Neural progenitor cell (in vitro differentiated cells): ENCODE measurements at places on chromosomes 11 and 22. TPM values are rescaled to one million over a fixed set of nuclear protein-coding genes. Genes with fewer than 3 reads are reported as not detected.

- peak; percentile 74 for DNase-seq
These were observed 4.2 kb upstream of the STIP1 start for GRCh38 chr11:64181506-64182411.

C1QTNF5 gene
- 0.90 and 3.4 TPM in 2 replicates for total RNA-seq

GRCh38 chr22:45999379-45999971 lies 22.5 kb upstream of the WNT7B start:
- no peak for DNase-seq

GRCh38 chr11:34540870-34541269 lies 27.3 kb upstream of the ELF5 start:
- no peak for DNase-seq

RIN1 gene
- 0.56 and 2.6 TPM in 2 replicates for total RNA-seq

GRCh38 chr11:70434813-70435278 lies 36.5 kb downstream of the CTTN start:
- DNase-seq: no peak

DNA sequence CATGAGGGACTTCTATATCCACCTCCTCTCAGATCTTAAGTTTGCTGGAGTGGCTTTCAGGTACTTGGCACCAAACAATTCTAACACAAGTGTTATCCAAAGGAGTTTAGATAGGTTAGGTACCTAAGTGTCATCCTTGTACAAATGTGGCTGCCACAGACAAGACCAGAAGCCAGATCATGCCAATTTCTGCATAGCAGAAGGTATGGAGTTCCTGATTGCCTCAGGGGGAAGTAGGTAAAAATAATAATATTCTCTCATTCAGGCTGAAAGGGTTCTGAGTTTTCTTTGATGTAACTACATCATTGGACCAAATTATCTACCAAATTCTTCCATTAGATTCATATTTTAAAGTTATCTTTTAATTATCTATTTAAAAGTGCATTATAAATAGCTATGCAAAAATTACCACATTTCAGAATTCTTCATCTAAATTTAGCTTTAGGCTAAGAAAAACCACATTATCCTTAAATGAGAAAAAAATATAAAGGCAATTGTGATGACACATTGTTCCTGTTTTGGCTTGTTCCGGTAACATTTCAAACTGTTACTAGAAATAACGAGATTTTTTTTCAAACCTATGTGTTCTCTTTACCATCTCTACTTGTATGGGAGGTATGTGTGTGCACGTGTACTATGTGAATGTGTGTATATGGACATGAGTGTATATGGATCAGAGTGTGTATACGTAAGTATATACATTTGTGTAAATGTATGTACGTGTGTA lies 66.2 kb upstream of the POU2AF2 start:
- DNase-seq: no peak

- no peak for DNase-seq
These were observed 8.1 kb downstream of the BCL9L start for GRCh38 chr11:118917481-118918127.

- DNase-seq: no peak
These were observed 154.2 kb downstream of the MPPED1 start for GRCh38 chr22:43566021-43566420.

DNA sequence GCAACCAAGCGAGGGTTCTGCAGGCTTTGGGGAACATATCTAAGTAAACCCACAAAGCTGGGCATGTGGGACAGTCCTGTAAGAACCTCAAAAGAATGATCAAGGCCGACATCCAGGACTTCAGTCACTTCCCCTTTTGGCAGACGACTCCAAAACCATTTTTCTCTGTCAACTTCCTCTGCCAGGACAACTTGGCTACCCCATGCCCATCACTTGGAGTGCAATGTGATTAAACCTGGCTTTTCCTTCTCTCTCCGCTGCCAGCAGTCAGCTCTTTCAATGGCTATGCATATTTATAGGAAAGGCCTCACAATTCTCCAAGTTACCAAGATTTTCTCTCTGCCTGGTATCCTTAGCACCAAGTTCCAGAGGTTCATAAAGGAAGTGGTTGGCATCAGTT lies 78.9 kb downstream of the C11orf58 start:
- DNase-seq: no peak

NUMA1 gene
- 130 and 337 TPM in 2 replicates for total RNA-seq

DNA sequence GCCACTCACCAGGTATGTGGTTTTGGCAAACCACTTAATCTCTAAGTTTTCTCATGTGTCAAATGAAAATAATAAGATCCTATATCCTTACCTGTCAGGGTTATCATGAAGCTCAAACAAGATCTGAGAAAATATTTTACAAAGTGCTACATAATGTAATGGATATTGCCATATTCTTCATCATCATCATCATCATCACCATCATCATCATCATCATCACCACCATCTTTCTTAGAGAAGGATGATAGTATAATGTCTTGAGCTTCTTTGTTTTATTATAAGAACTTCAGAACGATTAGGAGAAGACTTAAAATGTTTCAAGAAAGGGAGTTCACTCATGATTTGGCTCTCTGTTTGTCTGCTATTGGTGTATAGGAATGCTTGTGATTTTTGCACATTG lies 72.5 kb upstream of the UCP3 start:
- DNase-seq: no peak

- DNase-seq: no peak
These were observed 21.7 kb downstream of the PTPN5 start for GRCh38 chr11:18769802-18770456.

GRCh38 chr11:57983191-57983590 lies 40.5 kb upstream of the OR9Q1 start:
- DNase-seq: no peak

GRCh38 chr11:75150879-75151278 lies at the start of gene SLCO2B1:
Gene SLCO2B1, plus strand, starts transcription at chr11:75151107. Its CDS starts 275 bp downstream, at chr11:75151382.
- no peak for DNase-seq

- DNase-seq: no peak
These were observed 78.7 kb downstream of the ZNRF3 start for GRCh38 chr22:28962042-28962554.

- no peak for DNase-seq
These were observed 4.7 kb downstream of the CXCR5 start for GRCh38 chr11:118888398-118888797.

DNA sequence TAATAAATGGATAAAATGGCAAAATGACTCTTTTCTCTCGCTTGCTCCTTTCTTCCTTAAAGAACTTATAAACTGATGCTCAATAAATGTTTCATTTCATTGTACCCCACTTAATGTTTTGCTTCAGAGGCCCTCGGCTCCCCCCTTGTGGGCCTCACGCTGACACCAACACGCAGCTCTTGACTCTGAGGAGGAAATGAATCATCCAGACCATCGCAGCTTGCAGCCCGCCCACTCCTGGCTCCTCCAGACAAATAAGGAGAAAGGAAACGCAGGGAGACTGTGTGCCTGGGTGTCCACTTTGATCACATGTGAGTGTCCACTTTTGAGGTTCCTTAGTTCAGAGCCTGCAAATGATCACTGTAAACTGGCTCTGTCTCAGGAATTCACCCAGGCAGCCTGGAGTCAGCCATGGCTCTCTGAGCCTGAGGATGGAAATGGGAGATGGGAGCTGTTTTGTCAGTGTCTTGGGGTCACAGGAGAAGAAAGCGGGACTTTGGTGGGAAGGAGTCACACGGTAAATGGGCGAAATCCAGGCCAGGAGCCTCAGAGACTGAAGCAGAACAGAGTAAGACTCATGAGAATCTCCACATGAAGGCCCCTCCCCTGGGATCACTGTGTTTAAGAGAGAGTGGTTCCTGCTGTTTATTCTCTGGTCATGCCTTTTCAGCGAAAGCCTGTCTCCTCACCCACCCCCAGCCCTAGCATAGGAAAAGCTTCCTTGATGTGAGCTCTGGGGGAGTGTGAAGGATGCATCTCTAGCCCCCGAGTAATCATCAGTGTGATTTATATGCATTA lies 96.5 kb downstream of the CWC15 start:
- no peak for DNase-seq

- DNase-seq: no peak
These were observed 16.5 kb downstream of the GNAZ start for GRCh38 chr22:23086787-23087186.
